Hindlimb muscle (tissue), 1 donor: ENCODE measurements at places on chromosomes 7 and 10. TPM values are rescaled to one million over a fixed set of nuclear protein-coding genes. Genes with fewer than 3 reads are reported as not detected.

DNA sequence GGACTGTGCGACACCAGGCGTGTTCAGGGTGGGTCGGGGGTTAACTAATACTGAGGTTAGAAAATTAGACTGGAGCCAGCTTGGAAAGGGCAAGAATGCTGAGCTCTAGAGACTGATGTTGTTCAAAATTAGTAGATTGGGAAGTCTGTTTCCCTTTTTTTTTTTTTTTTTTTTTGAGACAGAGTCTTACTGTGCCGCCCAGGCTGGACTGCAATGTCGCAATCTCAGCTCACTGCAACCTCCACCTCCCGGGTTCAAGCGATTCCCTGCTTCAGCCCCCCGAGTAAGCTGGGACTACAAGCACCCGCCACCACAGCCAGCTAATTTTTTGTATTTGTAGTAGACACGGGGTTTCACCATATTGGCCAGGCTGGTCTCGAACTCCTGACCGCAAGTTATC lies 2.7 kb upstream of the CPVL start:
- no peak for DNase-seq

DNA sequence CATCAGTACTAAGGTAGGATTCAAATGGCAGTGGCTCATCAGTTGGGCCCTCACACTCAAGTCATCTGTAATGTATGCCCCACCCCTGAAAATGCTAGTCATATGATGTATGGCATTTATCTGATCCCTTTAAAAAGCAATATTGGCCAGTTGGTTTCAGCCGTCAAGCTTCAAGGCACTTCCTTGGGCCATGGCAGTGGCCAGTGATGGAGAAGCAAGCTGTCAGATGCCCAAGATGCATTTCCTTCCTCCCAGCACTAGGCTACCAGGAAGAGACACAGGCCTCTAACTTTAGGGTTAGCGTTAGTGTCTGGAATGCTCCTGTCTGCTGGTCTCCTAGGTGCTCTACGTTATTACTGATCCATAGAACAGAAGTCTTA lies 64.1 kb downstream of the PIK3AP1 start:
- no peak for DNase-seq

DNA sequence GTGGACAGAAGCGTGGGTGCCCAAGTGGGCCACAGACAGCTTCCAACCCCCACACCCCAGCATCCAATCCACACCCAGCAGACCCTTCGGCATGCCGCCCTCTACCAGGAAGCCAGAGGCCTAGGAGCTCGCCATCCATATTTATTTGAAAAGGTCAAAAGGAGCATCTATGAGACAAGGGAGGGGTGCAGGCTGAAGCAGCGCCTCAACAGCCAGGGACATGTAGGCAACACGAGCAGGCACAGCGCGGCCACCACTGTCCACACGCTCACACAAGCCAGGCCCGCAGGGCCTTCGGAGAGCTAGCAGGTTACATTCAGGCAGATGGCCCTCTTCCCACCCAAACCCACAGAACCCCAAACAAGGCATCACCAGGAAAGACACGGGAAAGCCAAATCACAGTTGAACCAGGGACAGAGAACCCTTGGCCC lies 34.6 kb downstream of the PSAP start:
- no peak for DNase-seq

DNA sequence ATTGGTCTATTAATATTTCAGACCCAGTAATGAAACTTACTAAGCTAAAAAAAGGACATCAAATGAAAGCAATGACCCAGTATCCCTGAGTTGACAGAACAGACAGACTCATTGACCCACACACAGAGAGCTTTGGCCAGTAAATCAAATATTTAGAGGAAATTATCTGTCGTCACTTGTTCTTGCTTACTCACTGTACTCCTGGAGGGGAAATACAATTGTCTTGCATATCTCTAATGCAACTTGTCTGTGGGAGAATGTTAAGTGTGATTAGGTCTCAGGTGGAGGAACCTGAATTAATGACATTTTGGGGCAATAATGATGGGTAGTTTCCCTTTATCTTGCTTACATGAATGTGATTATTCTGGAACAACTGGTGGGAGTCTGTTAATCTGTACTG lies 80.4 kb downstream of the CUBN start:
- no peak for DNase-seq

GRCh38 chr7:151313857-151314256 lies 27.8 kb upstream of the NUB1 start:
- DNase-seq = no peak

AGBL3 gene
- 3.6 TPM for polyA plus RNA-seq

DNA sequence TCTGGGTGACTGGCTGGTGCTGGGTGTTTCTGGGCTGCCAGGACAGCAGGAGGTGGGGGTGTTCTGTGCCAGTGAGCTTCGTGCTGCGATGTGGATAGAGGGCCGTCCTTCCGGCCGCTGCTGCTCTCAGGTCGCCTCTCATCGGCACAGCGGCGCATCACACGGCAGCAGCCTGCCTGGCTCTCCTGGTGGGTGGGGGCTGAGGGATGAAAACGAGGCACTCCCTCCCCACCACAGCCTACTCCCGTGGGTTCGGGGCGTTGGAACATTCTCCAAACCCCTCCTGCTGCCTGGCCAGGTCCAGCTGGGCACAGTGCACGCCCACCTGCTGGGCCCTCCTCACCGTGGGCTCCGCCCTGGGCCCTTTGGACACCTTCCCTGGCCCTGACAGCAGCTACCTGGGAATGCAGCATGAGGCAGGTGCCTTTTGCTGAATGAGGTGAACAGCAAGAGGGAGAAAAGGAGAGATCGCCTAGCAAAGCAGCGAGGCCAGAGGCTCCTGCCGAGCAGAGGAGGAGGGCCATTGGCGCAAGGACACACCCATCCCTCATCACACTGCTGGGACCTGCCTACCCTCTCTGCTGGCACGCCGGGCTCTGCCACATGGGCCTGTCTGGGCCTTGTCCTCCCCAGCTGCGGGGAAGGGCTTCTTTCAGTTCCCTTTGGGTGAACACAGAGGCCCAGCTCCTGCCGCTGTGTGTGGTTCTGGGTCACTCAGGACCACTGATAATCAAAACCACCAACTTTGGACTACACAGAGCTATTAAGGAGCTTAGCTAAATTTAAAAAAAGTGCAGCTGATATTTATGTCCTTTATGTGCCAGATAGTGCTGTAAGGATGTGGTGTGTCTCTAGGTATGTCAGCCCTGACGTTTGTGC lies 33.4 kb downstream of the INPP5A start:
- no peak for DNase-seq

GALNT11 gene
- polyA plus RNA-seq = 29.6 TPM

PLPP4 gene
- polyA plus RNA-seq = 0.23 TPM
